ENCODE measurements at places on chromosomes 11 and 22.

DNA sequence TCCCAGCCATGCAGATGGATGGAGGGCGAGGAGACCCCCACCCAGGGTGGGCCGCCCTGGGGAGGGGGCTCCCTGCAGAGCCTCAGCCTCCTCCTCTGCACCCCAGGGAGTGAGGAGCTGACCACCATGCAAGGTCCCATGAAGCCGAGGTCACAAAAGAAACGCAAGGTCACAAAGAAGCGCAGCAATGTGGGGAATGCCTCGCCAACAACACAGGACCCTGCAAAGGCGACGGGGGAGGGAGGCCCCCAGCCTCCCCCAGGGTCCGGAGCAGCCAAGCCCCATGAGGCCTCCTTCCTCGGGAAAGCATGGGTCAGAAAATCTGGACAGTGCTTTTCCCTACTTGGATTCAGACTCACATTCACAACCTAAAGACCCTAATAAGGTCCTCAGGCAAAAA lies 191.5 kb downstream of the BRD1 start:
- DNase-seq, result no peak

- DNase-seq, result no peak
These were observed 28.1 kb upstream of the MUC5AC start for GRCh38 chr11:1129611-1130160.

GRCh38 chr11:120505801-120506425 lies 5.6 kb upstream of the GRIK4 start:
- DNase-seq, result no peak

GRCh38 chr11:130719220-130719915 lies 196.9 kb downstream of the SNX19 start:
- no peak for DNase-seq

GRCh38 chr22:23626286-23626975 lies 5.7 kb downstream of the DRICH1 start:
- DNase-seq, result no peak

DNA sequence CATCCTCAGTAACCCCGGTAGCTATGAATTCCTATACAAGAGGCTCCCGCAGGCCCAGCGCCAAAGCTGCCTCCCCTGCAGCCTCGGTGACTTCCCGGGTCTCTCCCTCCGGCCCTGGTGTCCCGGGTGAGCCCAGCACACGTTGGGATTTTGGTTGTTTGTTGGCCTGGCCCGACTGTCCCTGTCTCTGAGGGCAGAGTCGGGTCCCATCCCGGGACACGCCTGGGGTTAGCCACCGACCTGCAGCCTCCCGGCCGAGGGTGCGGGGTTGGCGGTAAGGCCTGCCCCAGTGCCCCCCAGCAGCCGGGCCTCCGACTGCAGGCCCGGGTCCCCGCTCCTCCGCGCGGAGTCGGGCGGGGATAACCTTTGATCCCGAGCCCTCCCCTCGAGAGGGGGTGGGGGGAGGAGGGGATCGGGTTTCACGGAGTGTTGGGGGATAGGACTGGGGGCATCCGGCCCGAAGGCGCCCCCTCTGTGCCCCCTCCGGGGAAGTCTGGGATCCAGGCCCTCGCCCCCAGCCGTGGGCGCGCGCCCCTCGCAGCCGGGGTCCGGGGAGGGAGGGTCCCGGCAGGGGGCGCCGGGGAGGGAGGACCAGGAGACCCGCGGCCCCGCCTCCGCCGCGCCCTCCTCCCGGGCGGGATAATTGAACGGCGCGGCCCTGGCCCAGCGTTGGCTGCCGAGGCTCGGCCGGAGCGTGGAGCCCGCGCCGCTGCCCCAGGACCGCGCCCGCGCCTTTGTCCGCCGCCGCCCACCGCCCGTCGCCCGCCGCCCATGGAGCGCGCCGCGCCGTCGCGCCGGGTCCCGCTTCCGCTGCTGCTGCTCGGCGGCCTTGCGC lies at the start of gene FBLN1:
FBLN1 (plus strand) TSS at position 669 of the 835 bp plus-strand sequence; CDS start at position 772, 103 bp downstream.
- peak; percentile 46 for DNase-seq

DNA sequence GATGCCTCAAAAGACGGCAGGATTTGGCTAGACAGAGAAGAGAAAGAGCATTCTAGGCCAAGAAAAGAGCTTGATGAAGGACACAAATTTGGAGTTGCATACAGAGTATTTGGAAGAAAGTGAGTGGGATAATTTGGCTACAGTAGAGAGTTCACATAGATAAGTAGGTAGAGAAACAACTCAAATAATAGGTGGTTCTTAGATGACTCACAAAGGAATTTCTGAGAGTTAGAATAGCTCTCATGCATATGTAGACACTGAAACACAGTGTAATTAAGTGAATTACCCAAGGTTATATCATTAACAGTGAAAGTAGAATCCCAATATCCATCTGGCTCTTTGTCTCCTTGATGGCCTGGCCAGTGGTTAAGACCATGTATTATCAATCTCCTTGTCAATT lies 228.6 kb upstream of the DDI1 start:
- DNase-seq, result no peak

- peak; percentile 55 for DNase-seq
These were observed 51.5 kb upstream of the LRRC32 start for GRCh38 chr11:76721755-76722677.

GRCh38 chr22:21738966-21739365 lies 3.4 kb upstream of the YPEL1 start:
- DNase-seq, result no peak

Data from NCI-H2171 treated with DMSO at 0.1 percent for 48 hours (cell line).